ENCODE measurements at places on chromosomes 6 and 20.

DNA sequence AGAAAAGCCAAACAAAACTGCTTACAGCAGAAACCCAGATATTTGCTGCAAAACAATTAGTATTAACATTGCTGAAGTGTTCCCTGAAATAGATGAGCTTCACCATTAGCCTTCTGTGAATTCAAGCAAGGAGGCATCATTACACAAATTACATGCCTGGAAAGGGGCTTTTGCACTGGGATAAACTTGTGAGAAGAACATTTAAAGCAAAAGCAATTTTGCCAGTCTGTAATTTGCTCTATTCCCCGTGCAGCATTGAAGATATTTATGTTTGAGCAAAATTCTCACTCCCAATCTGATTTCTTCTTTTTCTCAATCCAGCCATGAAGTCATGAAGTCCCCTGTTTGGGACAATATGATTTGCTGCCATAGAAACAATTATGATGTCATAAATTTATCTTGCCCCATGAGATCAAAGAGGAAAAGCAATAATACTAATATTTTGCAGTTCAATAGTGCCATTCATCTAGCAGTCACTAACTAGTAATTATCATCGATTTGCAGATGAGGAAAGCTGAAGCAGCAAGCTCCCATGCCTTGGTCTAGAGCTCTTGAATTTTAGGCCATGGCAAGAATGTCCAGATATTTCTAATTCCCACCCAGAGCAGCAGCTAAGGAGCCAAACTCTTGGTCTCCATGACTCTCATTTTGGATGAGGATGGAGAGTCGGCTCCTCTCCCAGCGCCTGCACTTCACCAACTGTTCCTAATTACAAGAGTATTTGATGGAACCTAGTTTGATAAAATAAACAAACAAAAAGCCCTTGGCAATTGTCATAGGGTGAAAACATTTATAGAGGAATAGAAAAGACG is 49.5 kb upstream of the CCN6 start:
- DNase-seq: no peak

DNA sequence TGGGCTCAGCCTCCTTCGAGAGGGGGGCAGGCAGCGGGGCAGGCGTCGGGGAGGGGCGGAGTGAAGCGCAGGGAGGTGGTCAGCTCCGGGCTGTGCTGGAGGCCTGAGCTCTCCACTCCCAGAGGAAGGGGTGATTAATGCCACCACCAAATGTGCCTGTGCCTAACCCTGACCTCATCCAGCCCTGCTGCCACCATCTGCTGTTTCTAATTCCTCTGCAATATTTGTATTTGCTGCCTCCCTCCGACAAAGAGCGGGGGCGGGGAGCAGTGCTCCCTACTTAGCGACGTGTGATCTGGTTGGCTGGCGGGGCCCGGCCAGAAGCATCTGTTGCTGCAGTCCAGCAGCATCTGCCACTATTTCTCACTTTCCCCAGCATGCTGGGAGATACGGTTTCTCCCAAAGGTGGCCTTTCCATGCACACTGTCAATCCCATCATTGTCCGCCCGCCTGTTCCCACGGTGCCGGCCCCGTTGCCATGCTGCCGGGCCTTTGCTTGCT is 47.0 kb downstream of the DLL1 start:
- DNase-seq: no peak

DNA sequence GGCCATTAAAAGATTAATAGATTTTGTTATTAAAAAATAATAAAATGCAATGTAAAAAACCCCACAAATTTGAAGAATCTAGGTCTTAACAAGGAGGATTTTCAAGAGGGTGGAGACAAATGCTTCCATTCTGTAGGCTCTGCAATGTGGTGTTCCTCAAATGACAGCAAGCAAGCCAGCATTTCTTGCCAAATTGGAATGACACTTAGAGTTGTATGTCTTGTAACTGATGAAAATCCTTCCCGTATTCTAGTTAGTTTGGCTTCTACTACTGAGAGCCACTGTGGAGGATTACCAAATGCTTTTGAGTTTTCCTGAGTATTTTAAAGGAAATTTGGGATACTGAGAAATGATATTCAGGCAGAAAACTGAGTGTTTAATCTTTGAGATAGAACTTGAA is 1225.5 kb upstream of the CITED2 start:
- DNase-seq: no peak

- no peak for DNase-seq
Observed at GRCh38 chr6:104621396-104621795, 238.3 kb downstream of the HACE1 start.

DNA sequence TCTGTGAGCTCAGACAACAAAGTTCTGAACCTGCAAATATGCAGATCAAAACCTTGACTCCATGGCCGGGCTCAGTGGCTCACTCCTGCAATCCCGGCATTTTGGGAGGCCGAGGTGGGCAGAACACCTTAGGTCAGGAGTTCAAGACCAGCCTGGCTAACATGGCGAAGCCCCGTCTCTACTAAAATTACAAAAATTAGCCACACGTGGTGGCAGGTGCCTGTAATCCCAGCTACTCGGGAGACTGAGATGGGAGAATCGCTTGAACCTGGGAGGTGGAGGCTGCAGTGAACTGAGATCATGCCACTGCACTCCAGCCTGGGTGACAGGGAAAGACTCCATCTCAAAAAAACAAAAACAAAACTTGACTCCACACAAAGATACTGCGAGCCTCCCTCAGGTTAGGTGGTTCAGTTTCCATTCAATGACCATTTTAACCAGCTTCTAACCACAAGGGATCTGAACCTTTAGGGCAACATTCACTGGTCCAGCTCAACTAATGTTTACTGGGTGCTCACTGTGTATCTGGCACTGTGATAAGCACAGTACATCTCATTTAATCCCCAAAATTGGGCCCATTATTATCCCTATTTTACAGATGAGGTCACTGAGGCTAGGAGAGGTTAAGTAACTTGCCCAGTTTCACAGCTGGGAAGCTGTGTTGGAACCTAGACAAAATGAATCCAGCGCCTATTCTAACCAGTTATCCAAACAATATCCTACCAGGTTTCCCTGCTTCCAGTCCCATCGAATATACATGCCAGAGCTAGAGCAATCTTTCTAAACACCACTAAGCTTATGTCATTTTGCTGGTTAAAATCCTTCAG is 1.8 kb downstream of the SNRPB start:
- DNase-seq: no peak

DNA sequence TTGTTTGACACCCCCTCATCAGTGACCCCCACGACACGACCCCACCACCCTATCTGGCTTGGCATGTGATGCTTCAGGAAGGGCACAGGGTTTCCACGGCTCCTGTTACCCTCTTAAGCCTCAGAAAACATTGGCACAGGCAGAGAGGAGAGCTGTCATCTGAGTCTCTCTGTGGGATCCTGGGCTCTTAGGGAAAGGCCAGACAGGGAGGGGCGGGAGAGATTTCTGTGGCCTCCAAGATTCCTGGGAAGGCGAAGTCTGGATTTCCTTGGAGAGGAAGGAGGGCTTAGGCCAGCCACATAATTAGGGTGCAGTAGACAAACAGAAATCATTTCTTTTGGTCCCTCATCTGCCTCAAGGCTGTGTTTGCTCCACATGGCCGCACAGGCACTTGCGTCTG is 191.6 kb upstream of the SNX9 start:
- no peak for DNase-seq

All from WTC11 (cell line).